ENCODE measurements at places on chromosomes 1 and 21.
A peak's percentile ranks its signal among the peaks of the same experiment; 100 is the strongest.

DNA sequence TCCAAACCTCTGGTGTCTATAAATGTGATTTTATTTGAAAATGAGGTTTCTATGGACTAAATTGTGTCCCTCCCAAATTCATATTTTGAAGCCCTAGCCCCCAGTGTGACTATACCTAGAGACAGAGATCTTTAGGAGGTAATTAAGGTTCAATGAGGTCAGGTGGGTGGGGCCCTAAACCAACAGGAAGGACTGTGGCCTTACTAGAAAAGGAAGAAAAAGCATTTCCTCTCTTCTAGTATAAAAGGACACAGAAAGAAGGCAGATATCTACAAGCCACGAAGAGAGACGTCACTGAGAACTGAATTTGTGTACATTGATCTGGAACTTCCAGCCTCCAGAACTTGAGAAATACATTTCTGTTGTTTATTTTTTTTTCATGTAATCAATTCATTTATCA lies 123.1 kb upstream of the RUNX1 start:
- DNase-seq = no peak

DNA sequence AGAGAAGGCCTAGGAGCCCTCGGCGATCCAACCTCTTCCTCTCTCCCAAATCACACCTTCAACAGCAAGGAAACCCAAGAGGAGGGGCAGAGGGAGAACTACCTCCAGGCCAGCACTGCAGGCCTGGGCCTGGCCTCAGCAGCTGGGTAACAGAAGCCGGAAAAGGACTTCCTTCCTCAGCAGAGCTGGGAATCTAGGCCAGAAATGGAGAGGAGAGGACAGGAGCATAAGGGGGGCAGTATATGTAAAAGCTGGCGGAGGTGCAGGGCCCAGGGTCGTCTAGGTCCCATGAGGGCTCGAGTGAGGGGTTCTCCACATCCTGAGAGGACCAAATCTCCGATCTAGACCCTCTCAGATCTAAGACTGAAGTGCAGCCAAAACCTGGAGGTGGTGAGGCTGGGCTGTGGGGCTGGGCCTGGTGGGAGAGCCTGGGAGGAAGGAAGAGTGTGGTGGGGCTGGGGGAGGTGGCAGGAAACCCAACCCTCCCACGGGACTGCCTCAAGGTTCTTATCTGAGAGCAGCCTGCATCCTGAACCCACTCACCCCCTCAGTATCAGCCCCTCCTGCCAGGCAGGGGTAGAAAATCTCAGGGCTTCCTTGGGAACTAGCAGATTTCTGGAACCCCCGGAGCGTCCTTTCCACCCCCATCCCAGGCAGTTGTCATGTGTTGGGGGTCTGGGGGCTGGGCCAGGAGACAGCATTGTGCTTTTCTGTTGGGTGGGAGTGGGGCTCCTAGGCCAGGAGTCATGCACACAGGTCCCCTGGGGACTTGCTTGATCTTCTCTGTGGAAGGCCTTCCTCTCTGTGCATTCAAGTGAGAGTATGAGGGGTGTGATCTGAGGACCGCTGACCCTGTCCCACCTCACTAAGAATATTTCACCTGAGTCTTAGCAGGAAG lies 33.0 kb downstream of the PIK3C2B start:
- DNase-seq = no peak

GRCh38 chr1:206513312-206514111 lies 6.2 kb downstream of the RASSF5 start:
- DNase-seq = no peak

DNA sequence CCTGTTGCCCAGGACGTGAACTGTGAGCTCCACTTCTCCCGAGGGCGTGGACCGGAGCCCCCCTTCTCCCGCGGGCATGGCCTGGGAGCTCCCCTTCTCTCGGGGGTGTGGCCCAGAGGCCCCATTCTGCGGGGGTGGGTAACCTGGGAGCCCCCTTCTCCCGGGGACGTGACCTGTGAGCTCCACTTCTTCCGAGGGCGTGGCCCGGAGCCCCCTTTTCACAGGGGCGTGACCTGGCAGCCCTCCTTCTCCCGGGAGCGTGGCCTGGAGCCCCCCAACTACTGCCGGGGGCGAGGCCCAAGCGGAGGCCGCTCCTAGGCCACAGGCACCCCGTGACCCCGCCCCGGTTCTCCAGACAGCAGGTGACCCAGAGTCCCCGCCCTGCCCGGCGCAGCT lies 320 bp downstream of the C1orf174 start:
- no peak for DNase-seq

- peak; percentile 40 for DNase-seq
Measured at GRCh38 chr1:197774466-197775281, 606 bp downstream of the DENND1B start.

DNA sequence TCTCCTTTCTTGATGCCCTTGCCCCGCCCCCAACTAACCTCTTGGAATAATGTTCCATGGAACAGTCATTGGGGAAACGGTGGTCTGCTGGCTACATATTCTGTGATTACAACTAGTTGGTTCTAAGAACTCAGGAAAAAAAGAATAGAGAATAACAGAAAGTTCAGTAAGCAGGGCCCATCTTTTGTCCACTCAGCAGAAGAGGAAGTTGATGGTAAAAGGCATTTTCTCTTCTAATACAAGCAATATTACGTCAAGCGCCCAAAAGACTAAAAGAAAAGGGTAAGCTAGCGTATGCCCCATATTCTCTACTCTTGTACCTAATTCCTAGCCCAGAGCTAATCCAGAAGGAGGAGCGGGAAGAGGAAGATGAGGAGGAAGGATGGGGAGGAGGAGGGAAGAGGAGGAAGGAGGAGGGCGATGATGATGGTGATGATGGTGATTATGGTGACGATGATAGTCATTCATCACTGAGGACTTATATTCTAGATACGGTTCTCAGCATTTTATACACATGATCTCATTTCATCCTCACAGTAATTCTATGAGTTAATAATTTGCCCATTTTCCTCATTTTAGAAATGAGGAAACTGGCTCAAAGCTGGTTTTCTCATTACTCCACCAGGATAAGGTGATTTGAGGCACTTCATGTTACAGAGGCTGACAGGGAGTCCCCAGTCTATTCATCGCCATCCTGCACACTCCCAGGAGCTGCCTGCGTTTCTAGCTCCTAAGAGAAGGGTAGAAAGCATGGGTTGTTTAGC lies 76.6 kb upstream of the EFHD2 start:
- no peak for DNase-seq

DNA sequence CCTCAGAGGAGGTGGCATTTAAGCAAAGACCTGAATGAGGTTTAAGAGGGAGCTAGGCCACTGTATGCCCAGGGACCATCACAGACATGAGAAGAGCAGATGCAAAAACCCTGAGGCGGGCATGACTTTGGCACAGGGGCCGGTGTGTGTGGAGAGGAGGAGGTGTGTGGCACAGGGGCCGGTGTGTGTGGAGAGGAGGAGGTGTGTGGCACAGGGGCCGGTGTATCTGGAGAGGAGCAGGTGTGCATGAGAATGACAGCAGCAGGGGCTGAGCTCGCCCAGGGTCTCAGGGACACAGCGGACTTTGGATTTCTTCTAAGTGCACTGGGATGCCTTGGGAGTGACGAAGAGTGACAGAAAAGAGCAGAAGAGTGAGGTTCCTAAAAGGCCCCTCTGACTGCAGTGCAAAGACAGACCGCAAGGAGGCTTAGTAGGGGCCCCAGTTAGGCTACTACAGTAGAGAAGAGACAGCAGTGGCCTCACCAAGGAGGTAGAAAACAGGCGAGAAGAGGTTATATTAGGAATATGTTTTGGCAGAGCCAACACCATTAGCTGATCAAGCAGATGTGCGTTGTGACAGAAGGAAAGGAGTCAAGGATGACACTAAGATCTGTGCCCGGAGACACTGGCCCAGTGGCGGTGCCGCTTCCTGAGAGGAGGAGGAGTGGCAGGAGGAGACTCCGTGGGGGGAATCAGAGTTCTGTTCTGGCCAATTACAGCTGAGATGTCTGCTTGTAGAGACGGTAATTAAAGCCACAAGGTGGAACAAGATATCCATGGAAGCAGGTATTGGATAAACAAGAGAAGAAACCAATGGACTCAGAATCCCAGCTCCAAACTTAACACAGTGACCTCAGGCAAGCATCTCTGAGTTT lies 18.4 kb downstream of the ZBTB17 start:
- DNase-seq = no peak

DNA sequence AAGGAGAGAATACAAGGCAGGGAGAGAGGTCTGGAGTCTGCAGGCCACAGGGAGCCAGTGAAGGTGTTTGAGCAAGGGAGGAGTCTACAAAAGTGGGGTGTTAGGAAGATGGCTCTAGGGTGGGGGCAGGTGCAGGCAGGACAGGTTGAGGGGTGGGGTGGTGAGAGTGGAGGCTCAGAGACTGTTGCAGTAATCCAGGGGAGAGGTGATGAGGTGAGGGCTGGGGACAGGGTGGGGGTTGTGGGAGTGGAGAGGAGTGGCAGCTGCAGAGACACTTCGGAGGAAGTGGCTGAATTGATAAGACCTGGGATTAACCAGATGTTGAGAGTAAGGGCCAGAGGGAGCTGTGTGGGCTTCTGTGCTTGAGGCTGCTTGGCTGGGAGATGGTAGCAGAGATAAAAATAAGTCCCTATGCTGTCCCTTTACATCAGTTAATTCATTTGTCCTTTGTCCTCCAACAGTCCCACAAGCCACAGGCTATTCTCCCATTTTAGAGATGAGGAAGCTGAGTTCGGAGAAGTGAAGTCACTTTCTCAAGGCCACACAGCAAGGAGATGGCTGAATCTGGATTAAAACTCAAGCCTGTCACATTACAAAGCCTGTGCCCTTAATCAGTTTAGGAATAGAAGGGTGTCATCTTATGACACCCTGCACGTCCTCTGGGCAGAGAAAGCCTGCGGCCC lies 54.8 kb upstream of the SYNC start:
- DNase-seq = no peak

GRCh38 chr1:171754353-171754705 lies 12.5 kb upstream of the VAMP4 start:
- DNase-seq = no peak

GRCh38 chr1:73898540-73898939 lies 299.4 kb downstream of the LRRIQ3 start:
- no peak for DNase-seq

DNA sequence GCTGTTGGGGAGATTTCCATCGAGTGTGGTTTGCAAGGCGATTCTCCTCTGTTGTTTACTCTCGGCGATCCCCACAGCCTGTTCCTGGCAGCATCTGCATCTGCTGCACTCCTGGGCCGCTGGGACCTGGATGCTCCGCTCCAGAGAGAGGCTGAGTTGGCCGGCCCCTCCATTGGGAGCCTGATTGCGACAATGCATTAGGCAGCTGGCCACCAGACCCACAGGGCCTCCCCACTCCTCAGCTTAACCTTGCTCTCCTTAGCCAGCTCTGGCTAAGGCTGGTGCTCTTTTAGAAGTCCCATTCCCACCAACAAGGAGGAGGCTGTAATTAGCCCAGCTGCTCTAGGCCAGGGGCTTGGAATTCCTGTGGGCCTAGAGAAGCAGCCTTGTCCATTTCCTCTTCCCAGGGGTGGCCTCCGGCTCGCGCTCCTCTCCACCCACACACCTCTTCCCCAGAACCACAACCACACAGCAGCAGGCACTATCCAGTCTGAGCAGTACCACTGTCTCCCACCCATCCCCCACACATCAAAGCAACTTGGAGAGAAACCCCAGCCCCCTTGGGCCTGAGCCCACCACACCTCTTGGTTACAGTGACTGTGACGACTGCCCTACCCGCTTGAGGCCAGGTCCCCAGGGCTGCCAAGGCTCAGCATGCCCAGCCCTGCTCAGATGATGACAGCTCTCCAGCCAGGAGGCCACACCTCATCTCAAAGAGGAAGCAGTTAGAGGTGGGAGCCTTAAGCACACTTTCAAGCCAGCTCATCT lies 193.8 kb upstream of the EDN2 start:
- DNase-seq = no peak
